ENCODE measurements at places on chromosomes 16 and 17. TPM values are rescaled to one million over a fixed set of nuclear protein-coding genes. Genes with fewer than 3 reads are reported as not detected.

GRCh38 chr17:46800573-46800972 lies 17.9 kb downstream of the WNT3 start:
- no peak for DNase-seq

Gene P2RX5
- total RNA-seq = 0.25 TPM

Gene SOST
- total RNA-seq = not detected

Gene TEKT1
- total RNA-seq = not detected

- no peak for DNase-seq
Measured at GRCh38 chr16:81495321-81496234, 51.0 kb downstream of the CMIP start.

GRCh38 chr16:88103581-88104188 lies 152.5 kb downstream of the BANP start:
- no peak for DNase-seq

GRCh38 chr16:85019659-85020245 lies 7.8 kb upstream of the KIAA0513 start:
- DNase-seq = no peak

Gene TLCD3B
- total RNA-seq = not detected

Gene PRSS33
- not detected for total RNA-seq

DNA sequence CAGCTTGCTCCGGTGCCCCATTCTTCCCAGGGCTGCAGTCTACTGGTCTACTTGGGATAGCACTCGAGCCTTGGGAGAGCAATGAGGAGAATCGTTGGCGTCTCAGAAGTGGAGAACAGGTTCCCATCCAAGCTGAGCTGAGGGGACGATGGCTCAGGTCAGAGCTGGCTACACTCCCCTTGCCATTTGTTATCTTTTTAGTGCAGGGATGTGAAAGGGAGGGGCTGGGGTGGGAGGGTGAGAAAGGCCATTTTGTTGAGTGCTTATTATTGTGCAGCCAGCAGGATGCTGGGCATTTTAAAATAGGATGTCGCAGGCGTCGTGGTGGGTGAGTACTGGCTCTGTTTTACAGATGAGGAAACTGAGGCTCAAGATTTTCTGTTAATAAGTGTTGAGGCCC lies 410.8 kb downstream of the SNX29 start:
- no peak for DNase-seq

- DNase-seq = no peak
Measured at GRCh38 chr17:59284317-59284716, 47.1 kb upstream of the YPEL2 start.

Gene KRTAP4-7
- total RNA-seq = not detected

Gene KRTAP4-1
- total RNA-seq = not detected
